ENCODE measurements at places on chromosomes 6 and 20.
A peak's percentile ranks its signal among the peaks of the same experiment; 100 is the strongest.

GRCh38 chr20:43520074-43520630, 12.7 kb downstream of the L3MBTL1 start:
- DNase-seq = no peak

- no peak for DNase-seq
Observed at GRCh38 chr20:23101696-23102406, 15.7 kb upstream of the CD93 start.

GRCh38 chr6:84825461-84825860, 61.1 kb upstream of the TBX18 start:
- DNase-seq = no peak

DNA sequence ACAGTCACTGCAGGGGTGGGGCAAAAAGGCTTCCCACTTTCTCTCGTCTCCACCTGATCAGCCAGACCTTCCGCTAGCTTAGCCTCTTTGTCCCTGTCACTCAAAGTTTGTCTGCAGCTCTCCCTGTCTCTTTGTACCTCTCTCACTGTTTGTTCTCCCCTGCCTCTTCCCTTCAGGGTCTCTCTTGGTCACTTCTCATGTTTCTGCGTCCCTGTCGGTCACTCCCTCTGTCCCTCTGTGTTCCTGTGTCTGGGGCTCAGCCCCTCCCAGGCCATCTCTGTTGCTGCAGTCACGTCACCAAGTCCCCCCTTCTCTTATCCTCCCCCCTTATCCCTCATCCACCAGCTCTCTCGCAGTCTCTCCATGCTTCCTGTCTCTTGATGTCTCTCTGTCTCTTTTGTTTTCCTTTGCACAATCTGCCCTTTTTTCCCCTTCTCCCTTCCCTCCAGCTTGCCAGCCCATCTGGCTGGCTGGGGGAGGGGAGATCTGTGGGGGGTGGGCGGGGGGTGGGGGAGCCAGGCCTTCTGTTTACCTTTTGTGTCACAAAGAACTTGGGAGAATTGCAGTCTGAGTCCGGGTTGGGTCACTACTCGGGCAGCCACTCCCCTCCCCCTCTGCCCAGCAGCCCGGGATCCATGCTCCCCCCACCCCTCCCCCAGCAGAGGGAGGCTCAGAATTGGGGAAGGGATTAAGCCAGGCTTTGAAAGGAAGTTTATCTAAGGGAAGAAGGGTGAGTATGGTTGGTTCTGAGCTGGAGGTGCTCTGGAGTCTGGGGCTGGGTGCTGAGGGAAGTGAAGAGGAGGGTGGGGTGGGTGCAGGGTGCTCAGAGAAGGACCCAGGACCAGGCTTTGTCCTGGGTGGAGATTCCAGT, 32.3 kb downstream of the FOXP4 start:
- no peak for DNase-seq

DNA sequence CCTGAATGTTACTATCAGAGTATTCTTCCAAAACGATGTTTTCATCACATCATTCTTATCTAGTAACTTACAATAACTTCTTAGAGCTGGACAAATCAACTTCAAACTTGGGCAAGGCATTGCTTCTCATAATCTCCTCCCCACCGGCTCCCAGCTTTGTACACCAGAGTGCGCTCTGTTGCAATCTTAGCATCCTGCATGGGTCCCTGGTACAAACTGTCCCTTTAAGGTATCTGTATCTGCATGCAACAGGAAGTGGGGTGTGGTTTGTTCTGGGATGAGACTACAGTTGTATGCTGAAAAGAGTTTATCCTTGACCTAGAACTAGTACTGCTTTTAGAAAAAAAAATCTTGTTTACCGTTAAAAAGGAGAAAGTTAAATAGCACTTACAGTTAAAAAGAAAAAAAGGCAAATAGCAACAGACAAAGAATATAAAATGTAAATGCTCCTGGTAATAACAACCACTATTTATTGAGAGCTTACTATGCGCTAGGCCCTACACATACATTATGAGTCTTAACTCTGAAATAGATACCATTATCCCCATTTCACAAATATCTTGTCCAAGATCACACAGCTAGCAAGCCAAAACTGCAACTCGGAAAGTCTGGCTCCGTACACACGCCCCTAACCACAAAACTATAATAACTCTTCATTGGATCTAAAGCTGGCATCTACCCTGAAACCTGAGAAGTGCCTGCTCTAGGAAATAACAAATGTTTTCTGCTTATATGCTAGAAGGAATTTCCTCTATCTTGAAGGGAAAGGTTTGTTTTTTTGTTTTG, 9.8 kb upstream of the HECA start:
- peak; percentile 73 for DNase-seq

DNA sequence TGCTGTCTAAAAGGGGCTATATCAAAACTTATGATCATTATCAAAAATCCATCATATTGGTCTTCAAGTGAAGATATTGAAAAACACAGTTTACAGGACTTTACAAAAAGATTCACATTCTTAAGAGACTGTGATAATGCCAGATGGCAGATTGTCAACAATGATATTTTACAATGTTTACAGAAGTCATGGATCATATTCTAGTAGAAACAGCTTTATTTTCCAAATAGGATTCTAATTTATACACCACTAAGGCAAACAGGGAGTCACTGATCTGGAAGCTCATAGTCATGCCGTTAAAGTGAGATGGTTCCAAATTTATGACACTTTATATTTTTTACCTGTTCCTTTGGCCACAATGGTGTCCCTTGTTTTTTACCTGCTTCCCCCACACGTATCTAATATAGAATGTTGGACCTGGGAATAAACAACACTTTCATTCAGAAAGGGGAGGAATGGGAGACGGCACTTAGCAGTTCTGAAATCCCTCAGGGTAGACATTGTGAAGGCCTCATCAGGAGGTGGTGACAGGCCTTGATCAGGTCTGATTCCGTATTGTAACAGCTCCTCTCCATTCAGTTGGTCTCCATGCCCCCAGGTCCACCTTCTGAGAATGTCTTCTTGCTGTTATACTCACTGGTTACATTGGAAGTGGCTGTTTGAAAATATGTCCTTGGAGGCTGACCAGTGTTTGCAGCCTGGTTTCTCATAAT, 228.6 kb downstream of the ADGB start:
- DNase-seq = no peak

GRCh38 chr6:160348223-160349019, at the start of gene SLC22A3:
TSS of gene SLC22A3 (plus strand) at chr6:160348378. CDS start at chr6:160348420, 42 bp downstream.
- no peak for DNase-seq

GRCh38 chr20:63370618-63371187, 9.6 kb upstream of the CHRNA4 start:
- no peak for DNase-seq

- no peak for DNase-seq
Observed at GRCh38 chr20:37902504-37903313, at the start of gene VSTM2L. TSS of gene VSTM2L (plus strand) at chr20:37903127. CDS start at chr20:37903351, 224 bp downstream.

DNA sequence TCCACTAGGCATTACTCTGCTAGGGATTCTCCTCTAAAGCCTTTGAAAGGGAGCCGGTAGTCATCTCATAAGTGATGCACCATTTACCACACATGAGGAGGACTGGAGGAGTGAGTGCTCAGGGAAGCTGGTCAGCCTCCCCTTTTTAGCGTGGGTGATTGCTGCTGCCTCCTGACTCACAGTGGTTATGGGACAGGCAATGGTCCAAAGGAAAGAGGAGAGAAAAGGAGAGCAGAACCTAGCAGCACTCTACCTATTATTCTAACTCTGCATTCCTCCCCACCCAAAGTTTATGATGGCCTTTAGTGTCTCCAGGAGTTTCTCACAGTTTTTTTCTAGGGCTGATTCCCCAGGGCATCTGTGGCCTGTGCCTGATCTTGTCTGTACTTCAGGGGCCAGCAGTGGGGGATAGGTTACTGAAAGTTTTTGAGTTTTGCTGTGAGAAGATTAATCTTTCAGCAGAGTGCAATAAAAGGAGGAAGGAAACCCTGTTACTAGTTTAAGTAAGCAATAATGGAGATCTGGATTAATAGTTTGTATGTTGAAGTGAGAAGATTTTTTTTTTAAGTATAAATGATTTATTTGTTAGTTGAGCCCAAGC, 36.4 kb upstream of the GCLC start:
- no peak for DNase-seq

DNA sequence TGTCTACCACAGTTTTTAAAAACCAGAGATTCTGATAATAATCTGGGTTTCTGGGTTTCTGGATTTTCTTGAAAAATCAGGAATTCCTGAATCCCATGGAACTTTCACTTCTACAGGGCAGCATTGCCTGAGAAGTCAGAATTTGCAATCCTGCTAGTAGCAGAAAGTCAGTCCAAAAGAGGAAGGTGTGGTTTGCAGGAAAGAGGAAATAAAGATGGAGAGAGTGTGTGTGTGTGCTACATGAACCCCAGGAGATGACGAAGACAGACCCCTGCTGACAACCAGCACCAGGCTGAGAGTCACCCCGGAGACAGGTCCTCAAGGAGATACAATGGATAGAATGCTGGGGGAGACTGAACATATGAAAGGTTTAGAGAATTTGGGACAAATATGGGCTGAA, 44.9 kb downstream of the PRND start:
- DNase-seq = peak; percentile 59
